ENCODE measurements at places on chromosomes 7 and 10.

DNA sequence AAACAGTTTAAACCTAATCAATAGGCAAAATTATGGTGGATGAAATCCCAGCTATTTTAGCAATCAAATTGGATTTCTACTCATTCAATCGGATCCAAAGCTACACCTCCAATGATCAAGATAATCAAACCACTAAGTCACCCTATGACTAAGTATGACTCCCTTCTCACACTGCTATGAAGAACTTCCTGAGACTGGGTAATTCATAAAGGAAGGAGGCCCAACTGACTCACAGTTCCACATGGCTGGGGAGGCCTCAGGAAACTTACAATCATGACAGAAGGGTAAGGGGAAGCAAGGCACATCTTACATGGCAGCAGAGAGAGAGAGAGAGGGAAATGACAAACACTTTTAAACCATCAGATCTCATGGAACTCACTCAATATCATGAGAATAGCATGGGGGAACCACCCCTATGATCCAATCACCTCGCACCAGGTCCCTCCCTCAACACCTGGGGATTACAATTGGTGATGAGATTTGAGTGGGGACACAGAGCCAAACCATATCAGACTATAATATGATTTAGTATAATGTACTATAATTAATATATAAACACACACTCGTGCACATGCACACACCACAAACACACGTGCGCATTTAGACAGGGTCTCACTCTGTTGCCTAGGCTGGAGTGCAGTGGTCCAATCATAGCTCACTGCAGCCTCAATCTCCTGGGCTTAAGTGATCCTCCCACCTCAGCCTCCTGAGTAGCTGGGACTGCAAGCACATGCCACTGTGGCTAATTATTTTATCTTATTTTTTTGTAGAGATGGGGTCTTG lies 213.6 kb upstream of the FOXK1 start:
- no peak for DNase-seq

DNA sequence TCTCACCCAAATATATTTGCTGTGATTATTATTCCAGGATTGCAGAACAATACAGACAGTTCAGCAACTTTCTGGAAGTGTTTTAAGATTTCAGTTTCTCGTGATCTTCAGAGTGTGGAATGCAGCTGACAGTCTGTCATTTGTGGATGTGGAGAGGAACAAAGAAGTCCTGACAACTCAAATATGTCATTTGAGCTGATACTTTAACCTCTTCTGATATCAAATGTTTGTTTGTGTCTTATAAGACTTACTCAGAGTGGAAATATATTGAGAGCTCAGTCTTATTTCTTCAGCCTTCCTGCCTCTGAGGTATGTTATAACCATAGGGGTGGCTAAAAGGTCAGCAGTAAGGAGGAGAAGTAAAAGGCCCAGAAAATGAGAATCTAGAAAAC lies 96.4 kb downstream of the OSBPL3 start:
- DNase-seq = no peak

GRCh38 chr7:94594882-94595281 lies 61.1 kb downstream of the SGCE start:
- no peak for DNase-seq

- no peak for DNase-seq
Measured at GRCh38 chr7:148699782-148700629, 1.3 kb downstream of the CUL1 start.

DNA sequence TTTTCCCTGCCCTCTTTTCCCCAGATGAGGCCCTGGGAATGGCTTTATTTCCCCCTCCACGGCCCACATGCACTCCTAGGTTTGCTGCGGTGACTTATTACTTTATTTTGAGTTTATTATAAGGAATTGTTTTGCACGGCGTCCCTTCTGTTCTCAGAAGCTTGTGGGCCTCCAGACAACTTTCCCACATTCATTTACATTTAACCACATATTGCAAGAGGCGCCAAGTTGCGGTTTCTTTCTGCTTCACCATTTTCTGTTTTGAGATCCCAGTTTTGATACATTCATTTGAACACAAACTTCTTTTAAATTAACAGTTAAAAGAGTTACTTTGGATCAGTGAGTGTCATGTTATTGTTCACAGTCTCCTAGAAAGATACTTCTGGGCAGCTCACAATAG lies 532.5 kb upstream of the MGMT start:
- no peak for DNase-seq

GRCh38 chr10:77800320-77800719 lies 126.2 kb downstream of the DLG5 start:
- DNase-seq = no peak

- no peak for DNase-seq
Measured at GRCh38 chr7:4729266-4729665, 46.2 kb upstream of the AP5Z1 start.

All from activated T-helper 1 cell treated with anti-CD3 and anti-CD28 coated beads, Interleukin-2, amount 50 U/mL, for 16 hours (primary cell).